Neural progenitor cell (in vitro differentiated cells): ENCODE measurements at places on chromosomes 1 and 21.

DNA sequence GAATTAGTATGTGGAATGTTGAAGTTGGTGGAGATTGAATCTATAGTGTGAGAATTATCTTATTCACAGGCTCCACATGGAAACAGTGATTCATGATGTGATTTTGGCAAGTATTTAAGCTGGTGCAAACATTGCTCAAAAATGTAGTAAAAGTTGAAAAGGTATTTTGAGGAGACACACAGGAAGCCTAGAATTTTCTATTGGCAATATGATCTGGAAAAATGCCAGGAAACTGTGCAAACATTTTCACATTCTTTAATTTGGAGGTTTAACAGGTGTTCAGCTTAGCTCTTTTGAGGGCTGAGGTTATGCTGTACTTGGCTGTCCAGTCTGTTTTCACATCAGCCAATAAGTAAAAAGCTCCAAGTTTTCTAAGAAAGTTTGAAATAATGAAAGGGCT is 327.3 kb downstream of the RWDD3 start:
- DNase-seq = no peak

DNA sequence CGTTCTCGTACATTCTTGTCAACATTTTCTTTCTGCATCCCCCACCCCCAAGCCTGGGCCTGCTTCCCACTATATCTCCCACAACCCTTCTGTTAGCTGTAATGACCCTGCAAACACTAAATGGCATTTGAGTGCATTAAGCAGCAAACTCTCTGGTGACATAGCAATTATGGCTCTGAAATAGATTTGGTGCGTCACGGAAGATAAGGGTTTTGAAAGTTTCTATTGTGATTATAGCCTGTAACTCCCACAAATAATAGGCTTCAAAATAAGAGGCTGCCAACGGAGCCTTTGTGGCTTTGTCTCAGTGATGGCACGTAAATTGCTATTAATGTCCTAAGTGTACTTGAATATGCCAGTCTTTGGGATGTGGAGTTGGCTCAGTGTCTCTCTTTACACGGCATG is 277.6 kb downstream of the PBX1 start:
- DNase-seq = no peak

DNA sequence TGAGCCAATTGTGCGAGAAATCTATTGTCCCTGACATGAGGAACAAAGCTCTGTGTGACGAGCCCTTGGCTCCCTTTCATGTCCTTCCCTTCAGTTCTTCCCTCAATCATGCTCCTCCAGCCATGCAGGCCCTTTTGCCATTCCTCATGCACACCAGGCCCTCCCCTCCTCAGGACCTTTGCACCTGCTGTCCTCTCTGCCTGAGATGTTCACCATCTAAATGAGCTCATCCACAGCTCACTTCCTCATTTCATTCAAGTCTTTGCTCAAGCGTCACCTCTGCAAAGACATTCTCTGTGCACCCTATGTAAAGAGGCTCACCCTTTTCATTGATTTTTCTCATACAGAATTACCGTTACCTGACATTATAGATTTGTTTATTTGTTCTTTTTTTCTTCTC is 43.7 kb downstream of the C8B start:
- DNase-seq = no peak

DNA sequence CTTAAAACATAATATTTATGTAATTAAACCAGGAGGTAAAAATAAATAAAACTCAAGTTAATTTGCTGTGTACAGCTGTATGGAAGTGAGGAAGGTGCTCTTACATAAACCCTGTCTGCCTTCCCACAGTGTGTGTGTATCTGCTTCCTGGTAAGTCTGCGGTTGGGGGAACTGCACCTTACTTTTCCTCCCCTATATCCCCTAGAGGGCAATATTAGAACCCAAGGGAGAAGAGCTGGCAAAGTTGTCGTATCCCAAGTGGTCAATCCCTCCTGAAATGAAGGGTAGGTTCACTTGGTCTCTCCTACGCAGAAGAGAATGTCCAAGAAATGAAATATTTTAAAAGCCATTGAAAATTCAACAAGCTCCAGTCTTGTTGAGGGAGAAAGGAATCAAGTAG is 17.8 kb upstream of the JAK1 start:
- no peak for DNase-seq

DNA sequence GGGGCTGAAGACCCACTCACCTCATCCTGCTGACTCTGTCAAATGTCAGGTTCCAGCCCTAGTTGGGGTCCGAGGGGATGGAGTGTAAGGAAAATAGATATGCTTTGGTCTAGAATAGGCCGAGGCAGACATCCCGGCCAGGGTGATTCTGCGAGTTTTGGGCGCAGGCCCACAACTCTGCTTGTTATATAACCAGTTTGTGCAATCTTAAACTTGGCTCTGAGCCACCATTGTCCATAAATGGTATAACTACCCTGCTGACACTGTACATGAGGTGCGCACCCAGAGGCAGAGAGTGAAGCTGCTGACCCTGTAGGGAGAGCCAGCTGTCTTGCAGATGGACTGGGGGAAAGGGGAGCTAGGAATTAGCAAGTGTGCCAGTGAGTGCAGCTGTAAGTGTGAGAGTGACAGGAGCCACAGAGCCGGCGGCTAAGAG is 1388.8 kb downstream of the AMY1C start:
- no peak for DNase-seq

GRCh38 chr1:213124590-213124989 is 73.5 kb downstream of the RPS6KC1 start:
- no peak for DNase-seq

DNA sequence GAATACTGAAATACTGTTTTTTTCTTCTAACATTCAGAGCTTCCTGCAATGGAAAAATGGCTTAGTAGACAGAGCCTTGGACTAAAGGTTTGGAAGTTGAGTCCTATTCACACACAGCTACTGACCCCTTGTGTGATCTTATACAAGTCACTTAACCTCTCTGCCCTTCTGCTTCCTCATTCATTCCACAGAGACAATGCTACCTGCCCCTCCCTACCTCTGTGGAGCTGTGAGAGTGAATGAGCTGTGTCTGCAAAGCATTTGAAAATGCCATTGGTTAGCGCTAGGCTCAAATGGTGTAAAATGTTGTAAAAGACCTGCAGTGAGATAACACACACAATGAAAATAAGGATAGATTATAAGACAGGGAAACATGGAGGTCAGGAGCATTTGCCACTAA is 214.4 kb downstream of the BARHL2 start:
- peak; percentile 82 for DNase-seq

GRCh38 chr1:38885092-38885491 is 3.7 kb upstream of the GJA9 start:
- DNase-seq = no peak

DNA sequence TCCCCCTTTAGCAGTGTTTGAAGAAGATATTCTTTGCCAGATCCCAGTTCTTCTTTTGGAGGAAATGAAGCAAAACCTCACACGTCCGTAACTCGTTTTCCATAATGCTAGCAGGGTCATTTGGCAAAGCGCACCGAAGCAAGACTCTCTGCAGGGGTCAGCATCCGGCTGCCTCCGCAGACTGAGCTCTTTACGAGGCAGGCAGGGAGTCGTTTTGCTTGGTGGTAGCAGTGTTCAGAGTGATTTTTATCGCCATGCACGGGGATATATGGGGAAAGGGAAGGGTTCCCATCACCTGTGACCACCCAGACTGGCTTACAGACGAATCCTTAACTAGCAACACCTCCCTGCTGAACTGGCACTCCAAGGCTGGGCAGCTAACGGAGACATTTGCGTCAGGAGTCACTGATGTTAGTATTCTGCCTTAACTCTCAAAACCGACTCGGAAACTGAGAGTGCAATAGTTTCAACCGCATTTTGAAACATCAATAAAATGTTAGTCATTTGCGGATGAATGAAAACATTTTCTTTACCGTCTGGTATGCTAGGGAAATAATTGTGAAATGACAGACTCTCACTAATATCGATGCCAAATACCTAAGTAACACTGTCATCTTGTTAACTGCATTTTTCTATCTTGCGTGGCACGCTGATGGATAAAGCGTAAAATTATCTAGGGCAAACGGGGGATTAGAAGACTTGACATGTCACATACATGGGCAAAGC is 2.2 kb upstream of the NEGR1 start:
- DNase-seq = peak; percentile 76

DNA sequence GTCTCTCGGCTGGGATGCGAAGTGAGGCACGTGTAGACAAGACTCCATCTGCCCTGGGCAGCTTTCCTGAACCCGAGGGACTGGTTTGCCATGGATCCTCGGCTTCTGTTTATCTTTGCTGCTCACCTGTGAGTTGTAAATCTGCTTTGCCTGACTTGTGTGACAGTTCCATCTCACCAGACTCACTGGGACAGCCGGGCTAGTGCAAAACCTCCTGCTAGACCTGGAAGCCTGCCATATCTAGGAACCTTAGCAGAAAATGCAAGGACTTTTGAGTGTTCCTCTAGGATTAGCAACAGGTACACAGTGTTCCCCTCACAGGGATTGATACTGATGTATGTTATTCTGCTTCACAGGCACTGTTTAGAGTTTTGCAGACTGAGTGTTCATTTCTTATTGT is 218.6 kb downstream of the URB2 start:
- no peak for DNase-seq

- no peak for DNase-seq
Observed at GRCh38 chr1:157166590-157166989, 28.4 kb upstream of the ETV3 start.

DNA sequence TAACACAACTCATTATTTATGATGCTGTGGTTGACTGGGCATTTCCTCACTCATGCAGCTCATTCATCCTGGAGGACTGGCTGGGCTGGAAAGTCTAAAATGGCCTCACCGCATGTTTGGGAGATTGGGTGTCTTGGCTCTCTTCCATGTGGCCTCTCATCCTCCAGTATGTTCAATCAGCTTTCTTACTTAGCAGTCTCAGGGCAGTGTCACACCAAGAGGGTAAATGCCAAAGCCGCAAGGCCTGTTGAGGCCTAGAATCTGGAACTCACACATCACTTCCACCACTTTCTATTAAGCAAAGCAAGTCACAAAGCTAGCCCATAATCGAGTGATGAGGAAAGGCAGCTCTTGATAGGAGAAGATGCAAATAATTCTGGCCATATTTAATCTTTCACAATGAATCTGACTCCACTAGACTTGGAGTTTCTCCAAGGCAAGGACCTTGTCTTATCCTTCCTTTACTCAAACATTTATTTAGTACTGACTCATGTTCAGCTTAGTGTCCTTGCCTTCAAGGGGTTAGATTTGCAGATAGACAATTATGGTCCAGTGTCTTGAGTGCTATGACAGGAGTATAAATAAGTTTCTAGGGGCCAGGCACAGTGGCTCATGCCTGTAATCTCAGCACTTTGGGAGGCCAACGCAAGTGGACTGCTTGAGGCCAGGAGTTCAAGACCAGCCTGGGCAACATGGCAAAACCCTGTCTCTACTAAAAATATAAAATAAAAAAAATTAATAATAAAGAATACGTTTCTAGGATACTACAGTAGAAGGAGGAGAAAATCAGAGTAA is 45.1 kb downstream of the TMEM53 start:
- DNase-seq = no peak

DNA sequence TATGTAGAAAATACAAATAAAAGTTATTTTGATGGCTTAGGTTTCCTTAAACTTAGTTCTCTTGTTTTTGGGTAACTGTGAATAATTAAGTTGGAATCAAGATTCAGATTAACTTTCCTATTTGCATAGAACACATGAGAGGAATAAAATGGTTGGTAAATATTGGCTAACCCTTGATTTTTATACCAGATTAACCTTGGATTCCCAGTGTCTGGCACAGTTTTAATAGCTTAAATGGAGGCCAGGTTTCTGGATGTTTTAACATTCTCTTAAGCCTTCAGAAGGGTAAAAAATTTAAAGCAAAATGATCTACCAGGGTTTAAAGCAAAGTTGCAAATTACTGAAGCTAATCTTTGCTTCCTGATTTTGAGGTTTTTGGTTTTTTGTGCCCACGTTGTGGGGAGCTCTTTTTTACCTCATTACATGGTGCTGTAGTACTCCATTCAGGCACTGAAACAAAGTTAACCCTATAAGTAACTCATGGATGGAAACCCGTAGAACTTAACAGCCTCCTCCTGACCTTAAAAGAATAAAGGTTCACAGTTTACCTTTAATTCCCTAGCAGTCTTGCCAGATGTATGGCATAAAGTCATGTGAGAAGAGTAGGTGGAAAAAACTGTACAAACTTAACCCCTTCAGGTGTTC is 8.4 kb upstream of the SPATA1 start:
- no peak for DNase-seq

DNA sequence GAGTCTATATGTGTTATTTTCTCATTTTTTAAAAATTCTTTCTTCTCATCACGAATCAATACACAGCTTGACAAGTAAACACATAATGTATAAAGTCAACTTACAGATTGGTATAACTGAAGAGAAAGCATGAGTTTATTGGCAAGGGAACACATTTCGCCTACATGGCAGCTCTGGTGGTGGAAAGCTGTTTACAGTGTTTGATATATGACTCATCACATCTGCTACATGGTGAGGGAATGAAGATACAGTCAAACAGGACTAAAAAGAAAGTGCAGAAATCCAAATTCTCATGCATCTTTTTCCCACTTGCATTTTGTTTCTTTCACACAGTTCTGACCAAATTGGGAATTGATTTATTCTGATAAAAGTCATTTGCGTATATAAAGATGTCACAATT is 122.2 kb upstream of the ADGRL4 start:
- no peak for DNase-seq

GRCh38 chr1:206744683-206745082 is 25.9 kb upstream of the IL19 start:
- DNase-seq = no peak

GRCh38 chr1:106952776-106953175 is 103.7 kb upstream of the PRMT6 start:
- no peak for DNase-seq

DNA sequence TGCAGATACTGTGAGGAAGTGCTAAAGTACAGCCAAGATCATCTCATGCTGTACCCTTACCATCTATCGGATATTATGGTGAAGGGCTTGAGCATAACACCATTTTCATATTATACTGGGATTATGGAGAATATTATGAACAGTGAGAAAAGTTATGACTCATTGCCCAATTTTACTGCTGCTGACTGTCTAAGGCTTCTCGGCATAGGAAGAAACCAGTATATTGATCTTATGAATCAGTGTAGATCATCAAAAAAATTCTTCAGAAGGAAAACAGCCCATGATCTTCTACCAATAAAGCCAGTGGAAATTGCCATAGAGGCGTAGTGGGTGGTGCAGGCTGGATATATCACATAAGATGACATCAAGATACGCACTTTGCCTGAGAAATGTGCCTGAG is 47.7 kb downstream of the PPIAL4G start:
- no peak for DNase-seq

DNA sequence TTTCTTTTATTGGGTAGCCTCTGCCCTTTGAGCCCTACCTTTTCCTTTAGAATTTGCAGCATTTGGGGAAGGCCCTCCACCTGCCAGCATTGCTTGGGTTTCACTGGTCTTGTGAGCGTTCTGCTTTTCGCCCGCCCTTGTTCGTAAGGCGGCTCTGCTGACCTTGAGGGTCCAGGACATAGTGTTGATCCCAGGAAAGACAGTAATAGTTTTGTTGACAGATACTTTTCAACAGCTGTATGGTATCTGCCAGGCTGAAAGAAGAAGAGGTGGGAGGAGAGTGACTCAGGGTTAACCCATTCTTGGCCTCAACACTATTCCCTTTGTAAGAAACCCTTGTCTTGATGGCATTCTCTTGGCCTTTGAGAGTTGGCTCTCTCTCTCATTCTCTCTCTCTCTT is 113.4 kb upstream of the SPAG17 start:
- no peak for DNase-seq

GRCh38 chr1:208291923-208292711 is 47.9 kb upstream of the PLXNA2 start:
- no peak for DNase-seq

- no peak for DNase-seq
Observed at GRCh38 chr1:210981490-210981889, 152.5 kb downstream of the KCNH1 start.
